ENCODE measurements at places on chromosomes 1 and 21. TPM values are rescaled to one million over a fixed set of nuclear protein-coding genes. Genes with fewer than 3 reads are reported as not detected.

TMEM269 gene
- total RNA-seq, result 0.15 TPM

CRP gene
- not detected for total RNA-seq

CLSTN1 gene
- total RNA-seq, result 61.4 TPM

RAD54L gene
- 8.2 TPM for total RNA-seq

ABCG1 gene
- 2.7 TPM for total RNA-seq

SESN2 gene
- 8.7 TPM for total RNA-seq

BGLAP gene
- 0.21 TPM for total RNA-seq

PTGER3 gene
- not detected for total RNA-seq

NID1 gene
- 8.0 TPM for total RNA-seq

ZMPSTE24 gene
- 38.8 TPM for total RNA-seq

HSD3B2 gene
- total RNA-seq, result not detected

DSCAM gene
- total RNA-seq, result not detected

LINGO4 gene
- total RNA-seq, result not detected

RHBDL2 gene
- total RNA-seq, result 1.9 TPM

LRIG2 gene
- total RNA-seq, result 4.0 TPM

OR2T29 gene
- total RNA-seq, result not detected

RFX5 gene
- total RNA-seq, result 18.8 TPM

LELP1 gene
- total RNA-seq, result not detected

LAMC2 gene
- total RNA-seq, result 24.4 TPM

PDPN gene
- total RNA-seq, result not detected

BCAN gene
- 0.12 TPM for total RNA-seq
